ENCODE measurements at places on chromosomes 1 and 21. TPM values are rescaled to one million over a fixed set of nuclear protein-coding genes. Genes with fewer than 3 reads are reported as not detected.
A peak's percentile ranks its signal among the peaks of the same experiment; 100 is the strongest.

TRAPPC10 gene
- 23.2 TPM for total RNA-seq

OR11L1 gene
- total RNA-seq, result not detected

DNA sequence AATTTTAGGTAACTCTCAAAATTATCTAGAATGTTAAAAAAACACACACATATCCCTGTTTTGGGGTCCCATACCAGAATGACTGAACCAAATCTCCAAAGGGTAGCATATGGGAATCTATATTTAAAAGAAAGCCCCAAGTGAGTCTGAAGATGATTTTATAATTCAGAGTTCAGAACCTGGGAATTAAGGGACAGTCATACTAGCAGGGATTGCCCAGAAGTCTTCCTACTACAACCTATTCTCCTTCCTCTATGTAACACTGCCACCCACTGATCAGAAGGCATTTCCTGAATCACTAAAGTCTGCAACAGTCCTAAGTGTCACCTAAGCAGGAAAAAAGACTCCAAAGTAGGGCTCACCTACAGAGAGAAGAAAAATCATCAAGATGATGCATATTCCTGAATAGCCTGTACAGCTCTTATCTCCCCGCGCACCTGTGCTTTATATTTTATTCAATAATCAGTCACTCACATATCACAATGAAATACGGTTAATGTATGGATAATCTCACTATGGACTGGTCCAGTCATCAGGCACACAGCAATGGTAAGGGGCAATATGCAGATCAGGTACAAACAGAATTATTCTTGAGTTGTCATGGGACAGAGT lies 4.9 kb downstream of the RGS1 start:
- DNase-seq, result peak; percentile 38

DNA sequence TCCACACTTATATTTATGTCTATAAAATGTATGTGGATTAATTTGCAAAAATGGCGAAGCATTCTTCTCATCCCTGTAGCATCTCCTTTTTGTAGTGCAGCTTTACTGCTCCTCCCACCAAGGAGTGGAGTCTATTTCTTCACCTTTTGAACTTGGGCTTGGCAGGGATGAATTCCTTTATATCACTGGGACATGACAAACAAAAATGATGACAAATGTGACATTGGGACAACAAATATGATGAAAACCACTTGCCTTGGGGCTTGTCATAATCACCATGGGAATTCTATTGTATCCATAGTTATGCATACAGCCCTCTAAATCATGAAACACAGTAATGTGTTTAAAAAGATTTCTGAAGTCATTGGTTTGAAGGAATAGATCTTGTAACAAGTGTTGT lies 155.0 kb downstream of the TNFSF18 start:
- no peak for DNase-seq
